ENCODE measurements at places on chromosomes 7 and 10.

- no peak for DNase-seq
Observed at GRCh38 chr10:52172581-52172980, 141.5 kb upstream of the DKK1 start.

DNA sequence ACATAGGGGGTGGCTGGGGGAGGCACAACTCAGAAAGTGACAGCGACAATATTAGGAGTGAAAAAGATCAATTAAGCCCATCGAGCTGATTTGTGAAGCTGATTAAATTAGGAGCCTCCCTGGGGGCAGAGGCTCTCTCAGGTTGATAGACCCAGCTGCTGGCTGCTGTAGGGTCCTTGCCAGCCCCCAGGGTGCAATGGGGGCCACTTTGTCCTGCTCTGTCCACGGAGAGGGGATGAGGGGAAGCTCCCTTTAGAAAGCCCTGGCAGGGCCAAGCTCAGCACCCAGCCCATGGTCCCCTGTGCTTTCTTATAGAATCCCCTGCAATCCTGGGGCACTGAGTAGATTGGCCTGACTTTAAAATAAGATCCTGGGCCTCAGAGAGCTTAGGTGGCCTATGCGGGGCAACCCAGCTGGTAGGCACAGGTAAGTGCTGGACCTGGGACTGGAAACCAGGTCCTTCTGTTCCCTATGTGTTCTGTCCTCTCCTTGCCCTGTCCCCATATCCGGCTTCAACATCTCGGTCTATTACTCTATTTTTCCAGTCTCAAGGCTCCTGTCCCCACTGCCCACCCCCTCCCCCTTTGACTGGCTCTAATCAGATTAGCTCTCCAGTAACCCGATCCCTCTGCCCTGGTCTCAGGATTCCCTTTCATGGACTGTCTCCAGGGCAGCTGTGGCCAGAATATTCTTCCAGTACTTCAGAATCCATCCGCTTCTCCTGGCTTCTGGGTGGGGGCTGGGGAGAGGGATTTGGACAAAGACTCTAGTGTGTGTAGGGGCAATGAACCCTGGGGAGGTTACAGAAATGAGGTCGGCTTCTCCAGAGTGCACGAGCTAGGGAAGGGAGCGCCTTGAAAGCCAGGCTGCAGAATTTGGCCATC is 259.6 kb downstream of the RPS24 start:
- DNase-seq: no peak

DNA sequence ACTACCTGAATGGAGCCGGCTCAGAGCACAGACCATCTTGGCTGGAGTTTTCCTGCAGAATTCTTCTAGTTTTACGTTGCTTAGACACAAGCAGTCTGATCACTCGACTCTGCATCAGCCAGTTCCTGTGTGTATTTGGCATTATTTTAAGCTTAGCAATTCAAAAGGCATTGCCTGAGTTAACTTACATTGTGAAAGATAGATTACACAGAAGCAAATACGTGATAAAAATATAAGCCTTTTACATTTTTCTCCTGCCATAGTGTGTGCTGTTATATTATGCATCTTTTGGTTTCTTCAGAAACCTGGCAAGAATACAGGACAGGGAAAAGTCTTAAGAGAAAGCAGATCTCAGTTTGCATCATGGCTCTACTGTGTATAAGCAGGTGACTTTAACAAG is 98.1 kb downstream of the LRRC4 start:
- no peak for DNase-seq

DNA sequence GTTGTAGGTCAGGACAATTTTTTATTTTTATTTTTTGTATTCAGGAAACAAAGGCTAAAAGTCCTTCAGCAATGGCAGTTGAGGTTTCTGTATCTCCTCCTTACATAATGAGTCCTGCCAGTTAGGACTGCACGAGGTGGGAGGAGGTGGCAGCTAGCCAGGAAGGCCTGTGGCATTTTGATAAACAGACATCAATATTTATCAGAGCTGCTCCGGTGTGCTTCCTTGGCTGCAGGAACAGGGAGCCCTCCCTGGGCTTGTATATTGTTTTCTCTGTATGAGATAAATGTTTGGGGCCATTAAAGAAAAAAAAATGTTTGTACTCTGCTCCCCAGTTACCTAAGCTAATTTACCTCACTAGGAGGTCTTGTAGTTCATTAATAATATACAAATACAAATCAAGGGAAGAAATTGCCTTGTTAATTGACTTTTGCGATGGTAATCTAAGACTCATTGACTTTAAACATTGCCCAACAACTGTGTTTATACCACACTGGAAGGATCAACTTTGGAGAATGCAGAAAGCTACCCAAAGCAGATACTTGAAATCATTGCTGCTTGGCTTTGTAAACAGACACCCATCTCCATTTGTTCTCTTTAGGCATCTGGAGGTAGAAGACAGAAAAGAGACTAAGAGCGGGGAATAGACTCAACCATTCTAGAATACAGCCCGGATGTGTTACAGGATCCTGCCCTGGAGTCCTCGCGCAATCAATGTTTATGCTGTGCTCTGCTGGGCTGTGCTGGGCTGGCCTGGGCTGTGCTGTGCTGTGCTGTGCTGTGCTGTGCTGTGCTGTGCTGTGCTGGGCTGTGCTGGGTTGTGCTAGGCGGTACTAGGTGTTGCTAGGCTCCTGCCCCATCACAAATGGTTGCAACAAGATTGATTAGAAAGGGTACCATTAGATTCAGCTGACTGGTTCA is 36.5 kb upstream of the PDZD8 start:
- DNase-seq: no peak

DNA sequence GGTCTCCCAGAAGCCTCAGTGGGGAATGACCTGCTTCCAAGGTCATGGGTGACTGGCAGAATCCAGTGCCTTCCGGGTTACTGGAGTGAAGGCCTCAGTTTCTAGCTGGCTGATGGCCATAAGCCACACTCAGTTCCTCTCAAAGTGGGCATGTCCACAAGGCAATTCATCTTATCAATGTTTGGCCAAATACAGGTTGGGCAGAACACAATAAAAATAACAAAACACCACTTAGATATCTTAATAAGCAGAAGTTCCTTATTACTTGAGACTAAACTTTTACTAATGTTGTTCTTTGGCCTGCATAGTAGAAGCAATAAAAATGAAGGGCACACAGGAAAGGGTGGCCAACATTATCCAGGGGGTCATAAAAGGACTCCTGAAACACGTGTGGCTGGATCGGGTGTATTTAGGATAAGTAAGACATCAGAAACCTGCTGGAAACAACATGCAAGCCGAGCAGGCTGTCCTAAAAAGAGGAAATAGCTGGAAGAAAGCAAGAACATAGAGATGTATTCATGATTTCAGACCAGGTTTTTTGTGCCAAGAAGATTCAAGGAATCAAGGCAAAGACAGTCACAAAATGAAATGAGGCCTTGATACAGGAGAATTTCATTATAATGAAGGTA is 19.6 kb upstream of the AKR1C2 start:
- no peak for DNase-seq
